ENCODE measurements at places on chromosomes 2 and 18. TPM values are rescaled to one million over a fixed set of nuclear protein-coding genes. Genes with fewer than 3 reads are reported as not detected.

DYNAP gene
- not detected for polyA plus RNA-seq

CFC1 gene
- polyA plus RNA-seq: 0.19 TPM

TMBIM1 gene
- 92.1 TPM for polyA plus RNA-seq

NMUR1 gene
- 0.89 TPM for polyA plus RNA-seq

BUB1 gene
- polyA plus RNA-seq: 2.4 TPM

SLC25A52 gene
- 0.02 TPM for polyA plus RNA-seq

GPBAR1 gene
- 3.3 TPM for polyA plus RNA-seq

PPP3R1 gene
- polyA plus RNA-seq: 20.8 TPM

GAREM1 gene
- polyA plus RNA-seq: 4.4 TPM

DOCK10 gene
- polyA plus RNA-seq: 7.8 TPM

KRTCAP3 gene
- 37.4 TPM for polyA plus RNA-seq

TDRD15 gene
- polyA plus RNA-seq: not detected

TSPYL6 gene
- not detected for polyA plus RNA-seq

CD8A gene
- polyA plus RNA-seq: 3.7 TPM

RALB gene
- polyA plus RNA-seq: 34.6 TPM

BOLA3 gene
- polyA plus RNA-seq: 64.5 TPM

ERBB4 gene
- 0.41 TPM for polyA plus RNA-seq

TEX44 gene
- not detected for polyA plus RNA-seq

MDH1B gene
- polyA plus RNA-seq: 3.8 TPM

SCYGR5 gene
- not detected for polyA plus RNA-seq

RAPGEF4 gene
- polyA plus RNA-seq: 7.8 TPM

HRH4 gene
- not detected for polyA plus RNA-seq

PLEKHB2 gene
- 84.7 TPM for polyA plus RNA-seq

ASPRV1 gene
- 0.94 TPM for polyA plus RNA-seq

METTL8 gene
- 7.7 TPM for polyA plus RNA-seq

THOC1 gene
- polyA plus RNA-seq: 40.4 TPM

IL37 gene
- polyA plus RNA-seq: 1.4 TPM

CROCC2 gene
- polyA plus RNA-seq: 3.1 TPM

PNPT1 gene
- polyA plus RNA-seq: 13.2 TPM

EGR4 gene
- polyA plus RNA-seq: 0.30 TPM

RBM44 gene
- 0.26 TPM for polyA plus RNA-seq

SAG gene
- 0.03 TPM for polyA plus RNA-seq

CHRND gene
- polyA plus RNA-seq: not detected

PAX3 gene
- polyA plus RNA-seq: not detected

CABLES1 gene
- polyA plus RNA-seq: 10.3 TPM

FLACC1 gene
- polyA plus RNA-seq: 1.0 TPM

NLRC4 gene
- polyA plus RNA-seq: 18.2 TPM

TMEM169 gene
- 0.62 TPM for polyA plus RNA-seq

STRN gene
- polyA plus RNA-seq: 6.9 TPM

PAIP2B gene
- polyA plus RNA-seq: 1.4 TPM

SUPT7L gene
- polyA plus RNA-seq: 22.0 TPM

MGAT4A gene
- 16.1 TPM for polyA plus RNA-seq

NTSR2 gene
- not detected for polyA plus RNA-seq

BCL2 gene
- polyA plus RNA-seq: 2.0 TPM

TNS1 gene
- 67.0 TPM for polyA plus RNA-seq
